HFF-Myc (cell line): ENCODE measurements at places on chromosomes 12 and 14.
A peak's percentile ranks its signal among the peaks of the same experiment; 100 is the strongest.

DNA sequence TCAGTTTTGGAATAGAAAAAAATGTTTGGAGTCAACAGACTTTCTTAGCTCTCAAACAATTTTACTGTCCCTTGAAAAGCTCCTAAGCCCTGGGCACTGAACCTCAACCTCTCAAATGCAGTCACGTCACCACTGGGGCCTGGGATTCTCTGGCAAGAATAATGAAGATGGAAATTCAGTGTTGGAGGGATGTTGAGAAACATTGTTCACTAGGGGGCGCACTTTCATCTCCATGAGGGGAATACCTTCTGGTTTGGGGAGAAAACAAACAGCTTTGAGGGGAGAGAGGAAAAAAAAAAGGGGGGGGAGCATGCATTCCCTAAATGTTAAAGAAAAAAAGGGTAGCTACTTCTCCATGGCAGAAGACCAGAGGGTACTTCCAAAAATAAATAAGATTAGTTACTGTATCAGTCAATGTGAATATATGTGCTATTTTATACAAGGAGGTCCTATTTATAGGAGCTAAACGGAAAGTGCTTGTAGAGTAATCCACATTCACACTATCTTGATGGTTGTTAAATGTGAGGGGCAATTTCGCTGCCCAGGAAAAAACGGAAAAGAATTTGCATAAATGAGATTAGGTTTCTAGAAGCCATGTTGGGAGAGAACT lies 5.8 kb upstream of the TBPL2 start:
- peak; percentile 69 for DNase-seq

- DNase-seq = peak; percentile 21
Observed at GRCh38 chr12:78229591-78230101, 399.0 kb downstream of the NAV3 start.

- no peak for DNase-seq
Observed at GRCh38 chr12:132874175-132874574, 13.2 kb downstream of the CHFR start.

- DNase-seq = no peak
Observed at GRCh38 chr14:34775922-34776321, 61.5 kb upstream of the CFL2 start.

GRCh38 chr14:74495356-74495755 lies 1.8 kb downstream of the ISCA2 start:
- no peak for DNase-seq

DNA sequence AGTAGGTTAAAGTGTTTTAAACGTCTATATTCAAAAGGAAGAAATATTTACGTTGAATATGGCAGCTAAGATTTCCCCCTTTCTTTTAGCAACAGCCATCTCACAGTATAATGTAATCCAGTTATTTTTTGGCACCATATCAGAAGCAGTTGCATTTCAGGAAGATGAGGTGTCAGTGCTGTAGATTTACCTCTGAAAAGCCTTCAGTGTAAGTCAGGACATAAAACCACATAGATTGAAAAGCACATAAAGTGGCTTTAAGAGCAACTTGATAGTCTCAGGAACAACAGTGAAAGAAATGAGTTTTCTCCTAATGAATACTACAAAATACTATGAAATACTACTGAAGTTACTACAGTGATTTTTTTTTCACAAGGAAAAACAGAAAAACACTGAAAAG lies 6.9 kb downstream of the MLH3 start:
- no peak for DNase-seq

DNA sequence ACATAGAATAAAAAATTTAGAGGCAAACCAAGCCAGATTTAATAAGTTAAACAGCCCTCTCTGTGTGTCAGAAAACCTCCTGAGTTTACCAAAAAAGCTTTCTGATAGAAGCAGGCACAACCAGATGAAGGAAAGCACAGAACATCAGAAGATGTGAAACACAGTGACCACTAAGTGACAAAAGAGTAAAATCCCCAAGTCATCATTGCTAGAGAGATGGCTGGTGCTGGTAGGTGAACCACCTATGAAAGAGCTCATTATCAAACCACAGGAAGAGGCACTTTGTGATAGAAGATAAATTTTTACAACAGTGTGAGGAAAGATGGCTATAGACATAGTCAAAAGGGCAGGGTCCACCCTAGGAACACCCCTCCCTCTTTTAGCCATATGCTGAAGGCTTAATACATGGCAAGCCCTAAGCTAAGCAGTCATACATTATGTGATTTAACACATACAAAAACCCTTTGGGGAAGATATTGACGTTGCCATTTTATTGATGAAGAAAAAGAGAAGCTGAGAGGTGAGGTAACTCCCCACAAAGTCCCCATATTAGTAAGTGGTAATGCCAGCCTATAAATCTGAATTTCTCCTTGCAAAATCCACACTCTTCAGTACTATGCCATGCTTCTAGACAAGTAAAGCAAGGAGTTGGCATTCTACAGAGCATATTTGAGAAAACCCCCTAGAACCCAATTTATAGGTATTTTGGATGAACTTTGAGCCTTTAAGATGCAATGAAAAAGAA lies 449.9 kb downstream of the LRIG3 start:
- DNase-seq = no peak
